ENCODE measurements at places on chromosomes 11 and 22. TPM values are rescaled to one million over a fixed set of nuclear protein-coding genes. Genes with fewer than 3 reads are reported as not detected.

FJX1 gene
- total RNA-seq, result 39.5 TPM

OR51B5 gene
- not detected for total RNA-seq

KREMEN1 gene
- total RNA-seq, result 0.65 TPM

CCDC116 gene
- total RNA-seq, result 0.38 TPM

PPM1F gene
- 165 TPM for total RNA-seq

GDPD4 gene
- total RNA-seq, result not detected

MYBPC3 gene
- total RNA-seq, result not detected

IFT27 gene
- 18.0 TPM for total RNA-seq

TSPAN18 gene
- total RNA-seq, result 60.3 TPM

IGLL1 gene
- total RNA-seq, result not detected

KCNJ1 gene
- 0.33 TPM for total RNA-seq

OR4C5 gene
- not detected for total RNA-seq

C22orf42 gene
- not detected for total RNA-seq

ZFTA gene
- 24.7 TPM for total RNA-seq

Data from vein endothelial cell (primary cell).